ENCODE measurements at places on chromosomes 1 and 21.

DNA sequence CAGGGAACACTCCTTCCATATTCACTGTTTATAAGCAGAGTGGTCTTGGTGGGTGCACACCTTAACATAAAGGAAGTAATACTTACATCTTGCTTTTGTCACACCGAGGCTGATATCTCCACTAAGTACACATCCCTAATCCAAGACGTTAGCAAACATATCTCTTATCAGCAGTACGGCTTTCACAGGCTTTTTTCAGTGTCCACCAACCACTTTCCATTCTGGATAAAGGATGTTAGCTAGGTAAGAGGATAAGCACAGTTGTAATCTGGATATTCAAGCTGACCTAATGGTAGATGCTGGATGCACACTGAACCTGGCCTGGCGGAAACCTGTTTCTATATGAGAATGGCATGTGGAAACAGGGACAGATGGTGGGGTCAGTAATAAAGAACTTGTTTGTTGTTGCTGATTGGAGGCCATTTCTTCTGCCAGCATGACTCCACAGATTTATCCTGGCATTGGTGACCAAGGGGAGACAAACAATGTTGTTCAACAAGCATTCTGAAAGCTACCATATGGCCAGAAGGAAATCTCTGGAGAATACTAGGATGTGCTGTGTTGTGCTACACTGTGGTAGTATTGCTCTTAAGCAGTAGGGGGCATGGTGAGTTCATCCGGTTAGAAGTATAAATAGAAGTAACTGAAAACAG lies 416.4 kb downstream of the PTBP2 start:
- DNase-seq: peak; percentile 70

DNA sequence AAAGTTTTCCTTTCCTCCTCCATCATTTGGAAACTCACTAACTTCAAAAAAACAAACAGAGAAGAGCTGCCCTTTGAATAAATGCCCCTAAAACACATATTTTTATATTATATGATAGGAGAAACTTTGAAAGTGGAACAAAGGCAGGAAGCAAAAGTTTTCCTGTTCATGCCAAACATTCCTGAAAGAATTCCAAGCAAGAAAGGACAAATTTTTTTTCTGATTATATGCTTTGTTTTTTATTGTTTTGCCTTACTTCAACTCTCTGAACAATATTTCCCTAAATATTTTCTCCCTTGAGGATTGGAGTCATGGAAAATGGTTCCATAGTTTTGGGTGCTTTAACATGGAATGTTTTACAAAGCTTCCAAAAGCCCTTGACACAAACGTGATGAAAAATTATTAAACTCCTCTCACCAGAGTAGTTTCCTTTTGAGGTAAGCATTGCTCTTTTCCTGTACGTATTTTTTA lies 638.5 kb upstream of the CAMK1G start:
- DNase-seq: no peak

DNA sequence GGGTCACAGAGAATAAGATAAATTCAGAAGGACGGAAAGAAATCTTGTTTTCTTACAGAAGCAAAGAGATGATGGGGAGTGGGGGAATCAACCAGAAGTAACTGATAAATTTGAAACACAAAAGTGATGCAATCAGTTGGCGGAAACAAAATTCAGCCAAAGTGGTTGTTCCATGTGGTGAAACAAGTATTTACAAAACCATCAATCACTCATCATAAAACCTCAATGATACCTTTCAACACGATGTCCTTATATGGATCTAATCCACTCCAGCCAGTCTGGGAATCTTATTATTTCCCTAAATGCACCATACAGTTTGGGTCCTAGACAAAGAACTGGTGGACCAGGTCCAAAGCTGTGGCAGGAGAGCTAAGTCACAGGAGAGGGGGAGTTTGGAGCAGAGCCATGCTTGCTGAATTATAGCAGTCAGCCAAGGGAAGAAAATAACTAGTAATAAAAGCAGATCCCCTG lies 303.8 kb upstream of the LRRC7 start:
- DNase-seq: no peak

DNA sequence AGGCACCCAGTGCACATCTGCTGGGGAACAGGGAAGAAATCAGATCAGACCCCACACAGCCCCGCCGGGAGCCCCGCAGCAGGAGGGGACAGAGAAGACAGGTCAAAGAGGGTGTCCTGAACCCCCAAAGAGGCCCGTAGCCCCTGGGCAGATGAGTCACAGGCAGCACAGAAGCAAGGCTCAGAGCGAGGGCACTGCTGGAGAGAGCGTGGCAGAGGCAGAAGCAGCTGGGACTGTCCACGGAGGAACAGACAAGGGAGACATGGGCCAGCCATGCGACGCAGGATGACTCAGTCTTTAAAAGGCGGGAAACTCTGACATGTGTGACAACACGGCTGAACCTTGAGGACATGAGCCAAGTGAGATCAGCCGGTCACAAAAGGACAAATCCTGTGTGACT lies 14.5 kb upstream of the PRDM16 start:
- no peak for DNase-seq

Measured in ACHN (cell line).